Uterus (tissue), 4 donors: ENCODE measurements at places on chromosomes 12 and 14. TPM values are rescaled to one million over a fixed set of nuclear protein-coding genes. Genes with fewer than 3 reads are reported as not detected.

The P2RX2 gene
- not detected for total RNA-seq

The INTS13 gene
- total RNA-seq: 37.9 TPM

The MYO1H gene
- total RNA-seq: not detected

The LHX5 gene
- not detected for total RNA-seq

The OR4N2 gene
- total RNA-seq: not detected

The PRPH gene
- 4.7 TPM for total RNA-seq

The TAS2R46 gene
- total RNA-seq: not detected

The CACNA1C gene
- 45.3 TPM for total RNA-seq

The PRKD1 gene
- 43.6 TPM for total RNA-seq

The TAS2R43 gene
- 0.29 TPM for total RNA-seq

The BATF gene
- total RNA-seq: not detected

The ST8SIA1 gene
- total RNA-seq: 7.8 TPM

The LYZ gene
- 17.3 TPM for total RNA-seq
